ENCODE measurements at places on chromosomes 1 and 21.
A peak's percentile ranks its signal among the peaks of the same experiment; 100 is the strongest.

- DNase-seq: no peak
Observed at GRCh38 chr1:78541479-78541878, 50.7 kb downstream of the PTGFR start.

DNA sequence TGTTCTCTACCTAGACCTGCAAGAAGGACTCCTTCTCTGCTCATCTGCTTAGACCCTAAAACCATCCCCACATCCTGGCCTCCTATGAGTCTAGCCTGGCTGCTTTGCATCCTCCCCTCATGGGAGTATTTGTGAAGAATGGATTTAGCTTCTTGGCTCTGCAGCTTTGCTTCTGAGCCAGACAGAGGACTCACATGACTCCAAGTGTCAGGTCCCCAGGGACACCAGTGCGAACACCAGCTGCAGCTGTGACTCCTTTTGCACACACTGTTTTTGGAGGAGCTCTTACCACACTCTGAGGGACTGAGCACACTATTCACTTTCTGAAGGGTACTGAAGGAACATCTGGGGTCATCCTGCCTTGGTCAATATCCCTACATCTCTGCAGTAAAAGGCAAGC, 131.8 kb upstream of the SGIP1 start:
- no peak for DNase-seq

GRCh38 chr1:24186993-24187790, at the start of gene IFNLR1:
TSS of gene IFNLR1 (minus strand) at chr1:24187289. CDS start at chr1:24187248, 41 bp downstream.
- DNase-seq: peak; percentile 80

- no peak for DNase-seq
Observed at GRCh38 chr1:160439718-160440117, 39.4 kb downstream of the VANGL2 start.

- no peak for DNase-seq
Observed at GRCh38 chr1:100959502-100960060, 63.7 kb downstream of the SLC30A7 start.

DNA sequence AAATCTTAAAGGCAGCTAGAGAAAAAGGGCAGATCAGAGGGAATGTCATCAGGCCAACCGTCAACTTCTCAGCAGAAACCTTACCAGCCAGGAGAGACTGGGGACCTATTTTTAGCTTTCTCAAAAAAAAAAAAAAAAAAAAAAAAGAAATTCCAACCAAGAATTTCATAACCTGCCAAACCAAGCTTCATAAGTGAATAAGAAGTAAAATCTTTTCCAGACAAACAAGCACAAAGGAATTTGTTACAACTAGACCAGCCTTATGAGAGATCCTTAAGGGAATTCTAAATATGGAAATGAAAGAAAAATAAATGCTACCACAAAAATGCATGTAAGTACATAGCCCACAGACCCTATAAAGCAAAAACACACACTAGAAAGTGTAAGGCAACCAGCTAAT, 267.7 kb downstream of the AKT3 start:
- DNase-seq: no peak

GRCh38 chr1:24897263-24898151, 32.6 kb downstream of the RUNX3 start:
- DNase-seq: no peak

GRCh38 chr1:184803180-184803492, 48.5 kb upstream of the EDEM3 start:
- no peak for DNase-seq

GRCh38 chr1:100219457-100219856, 30.2 kb downstream of the DBT start:
- no peak for DNase-seq

DNA sequence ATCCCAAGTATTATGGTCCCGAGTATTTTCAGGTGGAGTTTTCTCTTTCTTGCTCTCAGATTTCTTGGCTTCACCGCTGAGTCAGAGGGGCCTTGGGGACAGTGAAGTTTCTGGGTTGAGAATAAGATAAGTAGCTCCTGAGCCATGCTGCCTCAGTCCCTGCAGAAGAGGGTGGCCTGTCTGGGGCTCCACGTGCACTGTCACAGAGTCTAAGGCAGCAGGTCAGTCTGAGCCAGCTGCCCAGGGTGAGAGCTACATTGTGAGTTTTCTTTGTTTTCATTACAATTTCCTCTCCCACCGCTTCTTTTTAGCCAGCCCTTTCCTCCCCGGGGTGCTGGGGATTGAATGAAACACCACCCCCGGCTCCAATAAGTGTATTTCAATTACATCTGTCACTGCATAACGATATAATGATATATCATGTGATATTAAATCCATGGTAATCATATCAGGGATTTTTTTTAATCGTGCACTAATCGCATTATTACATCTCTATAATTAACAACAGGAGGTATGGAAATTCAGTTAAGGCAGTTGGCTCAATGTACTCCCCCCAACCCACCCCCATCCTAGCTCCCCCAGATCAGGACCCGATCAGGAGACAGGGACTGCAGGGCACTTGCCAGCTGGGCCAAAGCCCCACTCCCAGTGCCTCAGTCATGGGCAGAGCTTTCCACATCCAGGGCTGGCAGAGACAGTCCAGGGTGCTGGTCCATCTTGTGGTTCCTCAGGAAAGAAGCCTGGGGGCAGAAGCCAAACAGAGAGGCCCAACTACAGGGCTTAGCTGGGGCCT, 43.7 kb downstream of the DMAP1 start:
- no peak for DNase-seq

DNA sequence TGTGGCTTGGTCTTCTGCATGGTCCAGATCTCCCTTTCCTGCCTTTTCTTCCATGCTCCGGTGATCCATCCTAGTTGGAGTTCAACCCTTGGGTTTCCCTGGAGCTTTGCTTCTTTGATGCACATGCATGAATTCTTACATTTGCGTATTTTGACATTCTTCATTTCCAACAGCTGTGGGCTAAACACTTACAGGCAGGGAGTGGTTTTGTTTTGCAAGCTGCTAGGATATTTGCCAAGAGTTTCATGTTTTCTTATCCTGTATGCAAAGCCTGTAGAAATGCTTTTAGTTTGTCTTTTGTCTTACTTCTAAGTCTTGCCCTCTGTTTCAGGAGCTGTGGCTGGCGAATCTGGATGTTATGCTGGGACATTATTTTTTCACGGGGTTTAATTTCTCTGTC, 90.3 kb upstream of the PAXBP1 start:
- DNase-seq: no peak

DNA sequence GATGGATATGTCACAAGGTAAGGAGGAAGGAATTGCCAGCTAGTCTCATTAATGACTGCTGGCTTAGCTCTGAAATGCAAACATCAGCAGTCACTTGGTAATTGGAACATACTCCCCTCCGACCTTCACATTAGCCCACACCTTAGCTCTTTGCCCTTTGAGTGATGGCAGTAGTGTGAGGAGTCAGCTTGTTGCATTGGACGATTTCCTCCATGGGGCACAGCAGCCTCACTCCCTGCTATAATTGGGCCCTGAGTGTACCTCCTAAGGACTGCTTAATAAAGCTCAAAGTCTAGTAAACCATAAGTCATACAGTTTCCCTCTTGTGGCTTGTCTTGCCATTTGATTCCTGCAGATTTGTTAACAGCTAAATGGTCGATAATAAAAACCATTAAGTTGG, 19.4 kb downstream of the METTL13 start:
- no peak for DNase-seq

DNA sequence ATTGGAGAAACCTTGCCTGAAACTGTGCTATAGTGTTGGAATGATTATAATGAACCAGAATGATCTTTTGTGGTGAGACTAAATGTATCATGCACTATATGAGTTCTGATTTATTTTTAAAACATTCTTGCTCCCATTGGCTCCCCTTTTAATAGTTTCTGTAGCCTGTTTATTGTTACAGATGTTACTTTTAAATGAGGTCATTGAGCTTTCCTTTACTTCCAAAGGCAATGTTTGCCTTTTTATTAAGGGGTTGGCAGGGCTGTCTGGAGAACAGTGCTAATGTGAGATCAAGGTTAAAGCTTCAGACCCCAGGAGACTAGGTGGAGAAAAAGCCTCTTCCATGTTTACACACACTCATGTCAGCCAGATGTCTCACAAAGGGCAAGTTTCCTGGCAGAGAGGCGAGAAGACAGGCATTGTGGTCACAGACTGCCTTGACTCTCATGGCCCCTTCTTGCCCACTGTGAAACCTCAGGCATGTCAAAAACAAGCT, 120.6 kb upstream of the RAVER2 start:
- no peak for DNase-seq
